ENCODE measurements at places on chromosomes 5 and 9.

GRCh38 chr9:37001459-37001858 lies 32.6 kb downstream of the PAX5 start:
- no peak for DNase-seq

- no peak for DNase-seq
Observed at GRCh38 chr5:142837081-142837725, 67.0 kb downstream of the ARHGAP26 start.

DNA sequence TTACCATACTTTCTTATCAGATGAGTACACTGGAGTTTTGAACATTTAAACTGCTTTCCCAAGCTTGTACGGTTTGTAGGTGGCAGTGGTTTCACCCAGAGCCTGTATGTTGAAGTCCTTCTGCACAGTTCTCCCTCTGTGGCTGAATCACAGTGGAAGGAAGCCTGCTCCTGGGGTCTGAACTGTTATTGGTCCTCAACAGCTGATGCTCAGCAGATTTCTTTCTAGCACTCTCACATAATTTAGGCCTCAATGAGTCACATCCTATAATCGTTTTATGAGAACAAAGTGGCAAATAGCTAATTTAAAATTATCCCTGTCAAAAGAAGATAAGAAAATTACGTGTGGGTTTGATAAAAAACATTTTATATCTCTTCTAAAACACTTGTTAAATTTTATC lies 229.7 kb downstream of the TLE4 start:
- no peak for DNase-seq

DNA sequence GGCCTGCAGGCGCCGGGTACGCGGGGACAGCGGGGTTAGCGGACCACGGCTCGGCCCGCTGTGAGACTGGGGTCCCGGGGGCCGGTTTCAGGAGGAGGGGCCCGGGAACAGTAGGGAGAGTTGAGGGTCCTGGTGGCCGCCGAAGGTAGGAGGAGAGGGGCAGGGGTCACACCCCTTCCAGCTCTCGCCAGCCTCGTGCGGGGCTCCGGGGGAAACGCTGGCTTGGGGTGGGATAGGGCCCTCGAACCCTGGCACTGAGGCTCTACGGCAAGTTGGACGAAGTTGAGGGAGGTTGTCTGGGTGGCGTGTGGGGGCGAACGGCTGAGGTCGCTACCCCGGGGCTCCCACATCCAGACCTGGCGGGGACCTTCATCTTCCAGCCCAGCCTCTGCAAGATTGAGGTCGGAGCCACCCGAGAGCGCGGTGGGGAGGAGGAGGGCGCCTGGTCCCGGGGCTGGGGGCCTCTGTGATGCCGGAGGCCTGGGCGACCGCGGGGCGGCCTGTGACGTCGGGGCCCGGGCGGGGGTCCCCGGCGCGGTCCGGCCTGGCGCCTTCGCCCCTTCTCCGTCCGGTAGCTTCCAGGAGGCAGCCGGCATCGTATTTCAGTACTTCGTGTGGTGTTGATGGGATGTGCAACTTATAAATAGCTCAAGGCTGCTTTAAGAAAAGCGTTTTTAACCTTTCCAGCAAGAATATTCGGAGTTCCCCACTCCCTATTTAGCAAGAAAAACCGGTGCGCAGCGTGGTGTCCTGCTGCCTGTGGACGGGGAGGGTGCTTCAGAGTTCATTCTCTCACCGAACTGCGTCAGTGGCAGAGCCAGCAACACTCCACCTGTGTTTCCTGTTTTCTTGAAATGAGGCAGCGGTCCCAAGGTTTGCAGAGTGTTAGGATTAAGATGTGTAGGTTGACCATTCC lies 902 bp downstream of the HABP4 start:
- DNase-seq = peak; percentile 50

DNA sequence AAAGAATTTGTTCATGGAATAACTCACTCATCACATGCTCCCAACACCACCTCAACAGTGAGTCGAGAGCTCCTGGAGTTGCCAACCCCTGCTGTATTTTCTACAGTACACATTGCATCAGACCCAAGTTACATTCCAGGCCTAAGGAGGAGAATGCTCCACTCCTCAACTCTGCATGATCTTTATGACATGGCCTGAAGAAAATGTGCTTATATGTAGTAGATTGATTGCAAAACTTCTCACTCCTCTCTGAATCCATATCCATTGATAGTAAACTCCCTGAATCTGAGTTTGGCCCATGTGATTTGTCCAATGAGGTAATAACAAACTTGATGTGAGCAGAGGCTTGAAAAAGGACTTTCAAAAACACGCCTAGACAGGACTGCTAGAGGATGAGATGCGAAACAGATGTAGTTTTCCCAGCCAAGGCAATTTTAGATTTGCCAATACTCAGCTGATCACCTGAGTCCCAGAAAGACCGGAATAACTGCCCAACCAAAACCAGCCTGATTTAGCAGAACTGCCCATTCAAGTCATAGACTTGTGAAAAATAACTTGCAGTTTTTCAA lies 29.0 kb upstream of the PAPPA start:
- no peak for DNase-seq

DNA sequence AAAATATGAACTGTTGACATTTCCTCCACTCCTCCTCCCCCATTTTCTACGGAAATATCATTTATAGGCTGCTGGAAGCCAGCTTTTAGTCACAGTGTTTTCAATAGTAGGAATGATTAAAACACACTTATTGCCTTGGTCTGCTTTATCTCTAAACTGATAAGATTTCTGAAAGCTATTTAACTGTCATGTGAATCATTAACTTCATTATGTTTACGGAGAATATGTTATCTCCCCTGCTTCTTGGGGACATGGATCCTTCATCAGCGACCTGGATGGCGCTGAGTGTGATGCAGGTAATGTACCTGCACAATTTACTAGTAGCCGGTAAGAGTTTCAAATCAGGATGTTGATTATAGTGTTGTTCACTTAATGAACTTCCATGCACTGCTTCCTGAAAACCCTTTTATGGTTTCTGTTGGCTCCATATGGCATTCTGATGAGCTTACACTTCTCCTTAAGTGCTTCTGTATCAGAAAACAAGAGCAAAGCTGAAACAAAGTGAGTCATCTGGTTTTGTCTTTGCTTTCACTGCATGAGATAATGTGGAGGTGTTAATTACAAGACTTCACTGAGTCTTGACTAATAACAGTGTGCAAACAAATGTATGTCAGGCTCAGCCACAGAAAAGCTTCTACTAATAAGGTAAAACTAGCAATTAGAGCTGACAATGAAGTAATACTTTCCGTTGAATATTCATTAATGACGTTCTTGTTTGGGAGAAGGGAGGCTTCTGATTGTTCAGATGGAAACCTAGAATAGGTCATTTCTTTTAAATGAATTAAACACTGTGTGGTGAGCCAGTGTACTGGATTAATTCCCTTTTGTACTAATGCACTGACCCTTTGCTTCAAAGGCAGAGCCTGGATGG lies 162.4 kb upstream of the ZNF608 start:
- peak; percentile 4 for DNase-seq

DNA sequence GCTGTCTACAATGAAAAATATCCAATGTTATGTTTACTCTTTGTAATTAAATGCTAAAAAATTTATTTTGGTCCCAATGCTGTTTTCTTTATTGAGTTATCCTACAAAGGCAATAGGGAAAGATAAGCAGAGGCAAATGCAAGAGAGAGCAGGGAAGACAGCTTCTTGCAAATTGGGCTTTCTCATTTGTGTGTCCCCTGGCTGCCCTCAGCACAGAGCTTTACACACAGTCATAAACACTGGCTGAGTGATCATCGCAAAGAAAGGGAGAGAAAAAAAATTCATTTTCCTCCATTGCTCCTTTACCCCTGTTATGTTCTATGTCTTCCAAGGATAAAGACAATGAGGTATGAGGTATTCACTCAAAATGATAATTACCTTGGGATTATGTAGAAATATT lies 2.3 kb upstream of the TSSK1B start:
- no peak for DNase-seq

- DNase-seq = no peak
Observed at GRCh38 chr9:22112870-22113821, 104.0 kb upstream of the CDKN2B start.

DNA sequence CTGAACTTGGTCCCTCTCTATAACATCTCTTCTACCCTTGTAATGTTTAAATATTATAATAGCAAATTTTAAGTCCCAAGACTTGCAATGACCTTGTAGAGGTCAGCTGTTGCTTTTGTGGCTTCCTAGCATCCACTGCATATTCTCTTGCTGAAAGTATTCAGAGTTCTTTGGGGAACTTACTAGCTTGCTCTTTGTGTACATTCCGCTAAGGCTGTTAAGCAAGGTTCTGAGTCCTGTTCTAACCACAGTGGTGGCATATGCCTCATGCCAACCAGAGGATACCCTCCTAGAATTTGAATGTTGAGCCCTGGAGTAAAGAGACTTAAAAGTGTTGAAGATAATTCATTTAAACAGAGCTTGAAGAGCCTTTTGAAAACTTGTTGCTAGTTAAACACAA lies 570.9 kb downstream of the TLE1 start:
- no peak for DNase-seq

GRCh38 chr9:33885948-33886347 lies 69.0 kb downstream of the UBE2R2 start:
- DNase-seq = no peak

DNA sequence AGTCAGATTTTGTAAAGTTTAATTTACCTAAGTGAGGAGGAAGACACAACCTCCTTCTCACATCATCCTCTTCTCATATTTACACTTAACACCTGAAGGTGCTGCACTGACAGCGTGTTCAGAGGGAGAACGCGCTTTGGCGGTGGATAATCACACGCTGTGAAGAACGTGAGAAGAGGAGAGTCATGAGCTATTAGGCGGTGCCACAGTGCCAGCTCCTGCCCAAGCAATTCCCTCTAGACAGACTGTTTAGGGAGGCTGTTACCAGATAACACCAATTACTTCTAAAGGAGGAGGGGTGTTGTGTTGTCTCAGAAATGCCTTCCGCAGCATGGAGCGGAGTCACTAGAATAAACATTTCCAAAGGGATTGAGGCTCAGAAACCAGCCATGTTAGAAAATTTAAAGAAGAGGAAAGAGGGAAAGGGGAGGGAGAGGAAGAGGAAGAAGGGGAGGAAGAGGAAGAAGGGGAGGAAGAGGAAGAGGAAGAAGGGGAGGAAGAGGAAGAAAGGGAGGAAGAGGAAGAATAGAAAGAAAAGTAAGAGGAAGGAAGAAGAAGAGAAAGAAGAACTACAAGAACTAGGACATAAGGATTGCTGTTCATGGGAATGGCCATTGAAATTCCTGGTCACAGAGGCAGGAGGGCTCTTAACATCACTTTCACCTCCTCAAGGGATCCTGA lies 37.3 kb upstream of the WWC1 start:
- DNase-seq = no peak

DNA sequence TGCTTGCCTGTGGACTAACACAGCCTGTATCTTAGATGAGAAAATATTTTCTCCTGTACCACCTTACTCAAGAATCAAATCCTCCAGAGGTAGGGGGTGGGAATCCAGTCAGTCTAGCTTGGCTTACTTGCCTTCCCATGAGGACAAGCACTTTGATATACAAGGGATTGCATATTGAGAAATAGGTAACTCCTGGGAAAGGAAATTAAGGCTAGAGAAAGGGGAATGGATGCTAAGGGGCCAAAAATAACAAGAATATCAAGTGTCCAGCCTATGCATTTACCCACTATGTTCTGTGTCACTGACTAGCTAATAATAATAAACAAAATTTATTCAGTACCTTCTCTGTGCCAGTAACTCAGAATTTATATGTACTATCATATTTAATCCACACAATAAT lies 21.4 kb upstream of the SNX2 start:
- DNase-seq = no peak

GRCh38 chr5:55749387-55749786 lies 11.5 kb downstream of the DDX4 start:
- no peak for DNase-seq

DNA sequence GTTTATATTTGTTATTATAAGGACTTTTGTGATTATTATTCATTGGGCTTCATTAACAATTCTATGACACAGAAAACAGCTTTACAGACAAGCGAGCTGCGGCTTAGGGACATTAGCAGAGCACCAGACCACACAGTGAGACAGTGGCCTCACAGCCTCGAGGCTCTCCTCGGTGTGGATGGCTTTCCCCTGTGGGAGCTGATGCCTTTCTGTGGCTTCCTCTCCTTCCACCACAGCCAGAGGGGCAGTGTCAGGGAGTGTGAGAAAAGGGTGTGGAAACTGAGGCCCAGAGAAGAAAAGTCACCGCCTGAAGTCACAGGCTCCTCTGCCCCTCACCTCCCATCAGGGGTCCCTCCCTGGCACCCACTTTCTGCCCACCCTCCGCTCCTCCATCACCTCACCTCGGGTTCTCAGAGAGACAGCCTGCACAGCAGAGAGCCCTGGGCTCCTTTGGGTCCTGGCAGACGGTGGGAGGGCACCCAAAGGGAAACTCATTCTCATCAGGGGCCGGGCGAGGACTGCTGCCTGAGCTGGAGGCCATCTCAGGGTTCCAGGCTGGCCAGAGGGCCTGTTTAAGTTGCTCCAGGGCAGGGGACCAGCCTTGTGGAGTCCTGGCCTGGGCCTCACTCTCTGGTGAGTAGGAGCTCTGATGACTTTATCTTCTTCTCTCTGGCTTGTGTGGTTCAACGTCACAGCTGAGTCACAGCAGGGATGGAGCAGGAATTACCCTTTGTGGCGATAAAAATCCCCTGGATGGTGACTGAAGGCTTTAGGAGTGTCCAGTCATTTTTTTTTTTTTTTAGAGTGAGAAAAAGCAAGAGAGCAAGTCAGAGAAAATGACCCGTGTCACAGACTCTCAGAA lies 830 bp downstream of the TRAF1 start:
- DNase-seq = no peak

DNA sequence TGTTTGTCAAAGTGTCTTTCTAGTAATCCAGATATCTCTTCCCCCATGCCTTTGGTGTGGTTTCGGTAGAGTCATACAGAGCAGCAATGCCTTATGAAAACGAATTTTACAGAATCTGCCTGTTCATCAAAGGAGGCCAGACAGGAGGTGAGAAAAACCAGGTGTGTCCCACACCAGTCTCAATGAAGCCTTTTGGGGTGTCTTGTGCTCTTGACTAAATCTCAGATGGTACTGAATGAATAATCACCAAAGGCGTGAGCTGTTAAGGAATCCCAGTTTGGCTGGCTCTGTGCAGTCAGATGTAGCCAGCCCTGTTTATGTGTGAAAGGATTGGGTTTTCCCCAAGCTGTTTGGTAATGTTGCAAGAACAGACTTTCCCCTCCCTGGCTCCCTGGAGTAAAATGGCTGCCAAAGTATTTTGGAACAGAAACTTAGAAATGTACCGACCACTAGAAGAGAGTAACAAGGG lies 70.8 kb upstream of the CDKN2B start:
- DNase-seq = no peak

DNA sequence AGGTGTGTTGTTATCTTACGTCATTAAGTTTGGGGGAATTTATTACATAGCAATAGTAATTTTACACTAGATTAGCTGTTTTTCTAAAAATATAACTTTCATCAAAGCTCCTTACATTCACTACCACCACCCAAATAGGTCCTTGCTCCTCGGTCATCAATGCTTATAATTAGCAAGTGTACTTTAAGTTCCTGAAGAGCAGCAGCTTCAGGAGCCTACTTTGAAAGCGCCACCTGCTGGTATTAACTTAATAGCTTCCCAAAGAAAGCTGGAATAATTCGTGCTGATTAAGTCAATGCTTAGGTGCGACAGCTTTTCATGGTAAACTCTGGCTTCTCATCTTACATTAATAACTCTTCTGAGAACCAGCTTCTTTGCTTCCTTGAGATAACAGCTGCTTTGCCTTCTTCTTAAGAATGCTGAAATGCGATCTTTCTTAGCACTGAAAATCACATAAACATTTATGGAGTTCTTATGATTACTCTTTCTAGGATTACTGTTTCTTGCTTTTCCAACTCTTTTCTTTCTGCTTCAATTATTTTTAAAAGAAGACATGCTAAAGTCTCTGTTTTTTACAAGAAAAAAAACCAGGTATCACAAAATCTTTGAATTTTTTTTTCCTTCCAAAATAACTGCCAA lies 10.0 kb upstream of the C5 start:
- DNase-seq = peak; percentile 45

Measured in NCI-H345 (cell line).